ENCODE measurements at places on chromosomes 4 and X.

DNA sequence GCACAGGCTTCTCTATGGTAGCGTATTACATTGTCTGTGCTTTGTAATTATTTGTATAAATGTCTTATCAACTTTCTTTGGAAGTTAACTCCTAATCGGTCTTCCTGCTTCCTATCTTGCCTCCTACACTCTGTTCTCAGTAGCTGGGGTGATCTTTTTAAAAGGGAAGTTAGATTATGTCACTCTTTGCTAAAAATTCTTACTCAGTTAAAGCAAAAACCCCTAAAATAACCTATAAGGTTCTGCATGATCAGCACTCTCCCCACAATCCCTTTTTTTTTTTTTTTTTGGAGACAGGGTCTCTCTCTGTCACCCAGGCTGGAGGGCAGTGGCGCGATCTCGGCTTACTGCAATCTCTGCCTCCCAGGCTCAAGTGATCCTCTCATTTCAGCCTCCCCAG, 2.6 kb upstream of the PRPS1 start:
- DNase-seq: no peak

DNA sequence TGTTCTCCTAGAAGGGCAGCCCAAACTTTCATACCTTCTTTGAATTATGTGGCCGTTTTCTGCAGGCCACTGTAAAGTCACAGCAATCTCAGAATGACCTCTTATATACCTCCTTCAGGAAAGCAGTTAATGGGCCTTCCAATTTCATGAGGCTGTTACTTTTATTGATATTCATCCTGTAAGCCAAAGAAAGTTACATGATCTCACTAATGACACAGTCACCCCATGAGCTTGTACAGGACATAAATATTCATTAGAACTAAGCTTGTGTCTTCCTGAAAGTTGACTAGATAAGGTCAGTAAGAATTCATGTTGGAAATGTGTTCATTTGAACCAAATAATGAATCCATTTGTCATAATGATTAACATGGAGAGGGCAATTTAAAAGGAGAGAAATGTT, 283.1 kb upstream of the NWD2 start:
- no peak for DNase-seq

DNA sequence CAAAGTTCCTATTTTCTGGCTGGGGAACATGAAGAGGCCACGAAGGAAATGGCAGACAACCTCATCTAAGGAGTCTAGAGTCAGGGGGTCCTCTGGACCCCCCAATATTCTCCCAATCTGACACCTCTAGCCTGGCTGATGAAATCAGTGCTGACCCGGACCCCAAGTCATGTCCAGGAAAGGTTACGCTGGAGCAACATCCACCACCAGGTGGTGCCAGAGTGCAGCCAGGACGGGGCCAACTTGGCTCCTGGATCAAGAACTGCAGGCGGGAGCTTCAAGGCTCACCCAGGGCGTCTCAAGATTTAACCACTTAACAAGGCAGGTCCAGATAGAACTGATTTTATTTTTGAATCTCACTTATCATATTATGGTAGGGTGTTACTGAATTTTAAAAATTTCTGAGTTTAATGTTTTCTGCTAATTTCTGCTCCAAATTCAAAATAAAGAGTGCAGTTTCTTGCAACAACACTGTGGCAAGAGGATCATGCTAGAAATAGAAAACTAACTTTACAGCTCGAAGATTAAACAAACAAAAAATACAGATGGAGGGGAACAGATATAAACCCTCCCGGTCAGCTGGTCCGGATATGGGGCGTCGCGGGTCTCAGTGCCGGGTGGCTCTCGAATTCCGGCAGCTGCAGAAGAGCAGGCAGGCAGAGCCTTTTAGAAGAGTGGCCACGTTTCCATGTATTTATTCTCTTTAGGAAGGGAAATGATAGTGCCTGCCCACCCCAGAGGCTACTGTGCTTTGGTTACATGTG, 135.5 kb downstream of the AFAP1 start:
- DNase-seq: peak; percentile 53

DNA sequence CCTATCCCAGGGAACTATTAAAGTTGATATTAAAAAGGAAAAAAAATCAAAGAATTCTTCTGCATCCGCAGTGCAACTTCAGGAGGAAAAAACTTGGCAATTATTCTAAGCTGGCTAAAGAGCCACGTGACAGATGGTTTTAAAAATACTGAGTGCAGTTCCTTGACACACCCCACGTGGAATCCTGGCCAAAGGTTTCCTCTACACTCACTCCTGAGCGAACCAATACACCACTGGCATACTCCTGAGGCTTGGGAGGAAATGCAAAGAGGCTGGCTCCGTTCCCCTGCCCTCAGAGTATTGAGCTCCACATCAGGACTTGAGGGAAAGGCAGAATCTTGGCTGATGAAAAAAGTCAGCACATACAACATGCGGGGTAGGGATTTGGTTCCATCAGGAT, 133.8 kb upstream of the ATP6AP2 start:
- no peak for DNase-seq

DNA sequence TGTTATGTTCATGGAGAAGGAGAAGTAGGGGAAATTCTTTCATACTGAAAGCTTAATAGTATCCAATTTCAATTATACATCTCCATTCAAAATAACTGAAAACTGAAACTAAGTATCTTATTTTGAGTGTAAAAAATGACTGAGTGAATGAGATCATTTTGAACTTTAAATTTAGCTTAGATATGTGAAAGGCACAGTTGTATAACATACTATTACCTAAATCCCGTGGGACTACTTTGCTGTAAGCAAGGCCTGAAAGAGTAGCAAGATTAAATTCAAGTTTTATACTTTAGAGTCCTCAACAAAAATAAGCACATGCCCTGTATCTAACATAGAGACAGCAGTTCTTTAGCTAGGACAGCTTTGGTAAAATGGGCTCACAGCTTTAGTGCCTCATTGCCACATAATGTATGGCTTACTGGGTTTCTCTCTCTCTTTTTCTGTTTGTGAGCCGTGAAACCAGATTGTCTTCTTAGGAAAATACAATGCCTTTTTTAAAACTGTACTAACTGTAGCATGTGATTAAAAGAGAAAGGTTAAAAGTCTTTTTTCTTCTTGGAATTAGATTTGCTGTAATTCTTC, 43.2 kb downstream of the GSTCD start:
- no peak for DNase-seq
